CD8-positive, alpha-beta T cell (primary cell): ENCODE measurements at places on chromosomes 6 and 20. TPM values are rescaled to one million over a fixed set of nuclear protein-coding genes. Genes with fewer than 3 reads are reported as not detected.

The LRRN4 gene
- total RNA-seq: not detected

The AKAP7 gene
- total RNA-seq: 14.4 TPM

The RSPO4 gene
- 0.25 TPM for total RNA-seq

The HELZ2 gene
- total RNA-seq: 43.3 TPM

The SNAI1 gene
- 3.1 TPM for total RNA-seq

The EPB41L1 gene
- total RNA-seq: 0.30 TPM

The CCM2L gene
- not detected for total RNA-seq

DNA sequence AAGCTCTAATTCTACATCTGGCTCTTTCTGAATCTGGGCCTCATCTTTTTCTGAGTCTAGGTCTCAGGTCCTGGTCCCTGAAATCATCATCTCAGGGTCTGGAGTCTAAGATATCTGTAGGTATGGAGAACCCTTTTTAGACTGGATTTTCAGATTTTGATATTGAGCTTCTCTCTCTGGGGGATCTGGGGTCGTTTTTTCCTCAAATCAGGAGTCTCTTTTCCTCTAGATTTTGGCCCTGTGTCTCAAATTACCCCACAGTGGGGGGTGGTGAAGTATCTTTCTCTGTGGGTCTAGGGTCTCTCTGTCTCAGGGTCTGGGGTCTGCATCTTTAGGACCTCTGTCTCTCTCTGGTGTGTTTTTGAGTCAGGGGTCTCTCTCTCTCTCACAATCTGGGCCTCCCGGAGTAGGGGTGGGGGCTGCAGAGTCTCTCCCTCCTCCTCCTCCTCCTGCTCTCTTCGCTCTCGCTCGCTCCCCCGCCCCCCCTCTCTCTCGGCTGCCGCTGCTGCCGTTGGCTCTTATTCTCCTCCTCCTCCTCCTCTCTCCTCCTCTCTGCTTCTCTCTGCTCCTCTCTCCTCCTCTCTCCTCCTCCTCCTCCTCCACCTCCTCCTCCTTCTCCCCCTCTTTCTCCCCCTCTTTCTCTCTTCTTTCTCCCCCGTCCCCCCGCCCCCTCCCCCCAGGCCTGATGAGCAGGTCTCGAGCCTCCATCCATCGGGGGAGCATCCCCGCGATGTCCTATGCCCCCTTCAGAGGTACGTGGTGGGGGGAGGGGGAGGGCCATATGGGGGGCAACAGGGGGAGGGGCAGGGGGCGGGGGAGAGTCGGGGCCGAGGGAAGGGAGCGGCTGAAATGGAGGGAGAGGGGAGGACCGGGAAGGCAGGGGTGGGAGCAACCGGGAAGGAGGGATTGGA lies at the start of gene SYNGAP1:
Gene SYNGAP1, plus strand, starts transcription at position 486 of the 911 bp plus-strand sequence. Its CDS starts 200 bp downstream, at position 686.
- DNase-seq: no peak

GRCh38 chr20:49534255-49534712 lies 33.7 kb downstream of the PTGIS start:
- DNase-seq: peak; percentile 73

DNA sequence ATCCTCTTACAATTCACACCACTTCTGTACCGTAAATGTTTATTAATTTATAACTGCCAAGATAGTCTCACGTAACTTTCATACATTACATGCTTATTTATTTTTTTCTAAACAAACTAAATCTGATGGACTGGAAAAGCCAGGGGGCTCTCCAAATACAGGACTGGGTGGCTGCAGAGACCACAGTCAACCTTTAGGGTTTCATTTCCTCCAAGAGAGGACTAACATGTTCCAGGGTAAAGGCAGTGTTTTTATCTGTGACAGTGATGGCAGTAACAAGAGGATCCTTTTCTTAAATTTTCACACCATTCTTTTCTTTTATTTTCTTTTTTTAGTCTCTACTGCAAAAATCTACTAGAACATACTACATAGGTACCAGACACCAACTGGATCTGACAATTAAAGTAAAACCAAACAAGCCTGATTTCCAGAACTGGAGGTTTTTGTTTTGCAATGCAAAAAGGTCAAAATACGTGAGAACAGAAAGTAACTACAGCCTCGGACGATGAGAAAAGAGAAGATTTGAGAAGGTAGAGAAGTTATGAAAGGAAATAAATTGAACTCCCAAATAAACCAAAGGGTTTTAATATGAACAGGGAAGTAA lies 1.2 kb downstream of the LMBRD1 start:
- DNase-seq: no peak

- DNase-seq: no peak
Measured at GRCh38 chr6:54737247-54737646, 109.3 kb upstream of the FAM83B start.

DNA sequence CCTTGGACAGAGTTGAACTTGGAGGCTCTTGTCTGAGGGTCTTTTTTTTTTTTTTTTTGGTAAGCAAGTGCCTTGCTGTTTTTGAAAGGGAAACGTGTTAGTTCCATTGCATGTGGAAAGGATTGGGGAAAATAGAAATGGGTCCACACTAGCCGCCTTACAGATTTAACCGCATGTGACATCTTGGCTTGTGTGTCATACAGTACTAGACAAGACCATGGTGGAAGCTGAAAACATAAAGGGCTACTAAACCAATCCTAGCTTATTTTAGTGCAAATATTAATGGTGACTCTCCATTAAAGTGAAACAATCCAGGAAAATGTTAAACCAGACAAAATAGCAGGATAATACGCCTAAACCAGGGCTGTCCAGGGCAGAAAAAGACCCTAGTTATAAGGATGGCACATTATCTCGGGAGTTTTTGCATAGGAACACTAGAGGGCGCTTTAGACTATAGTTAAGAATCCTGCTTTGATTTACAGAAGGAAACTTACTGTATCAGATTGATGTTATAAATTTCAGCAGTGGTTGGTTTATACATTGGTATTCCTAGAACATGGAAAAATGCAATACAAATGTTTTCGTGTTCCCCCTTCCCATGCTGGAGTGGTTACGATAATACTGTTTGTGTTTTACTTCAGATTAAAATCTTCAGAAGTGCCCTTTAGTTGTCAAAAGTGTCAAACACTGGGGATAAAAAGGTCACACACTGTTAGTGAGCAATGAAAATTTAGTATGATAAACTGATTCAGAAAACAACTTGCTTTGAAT lies 59.8 kb upstream of the DEK start:
- DNase-seq: peak; percentile 56

GRCh38 chr20:32325706-32326503 lies 32.2 kb upstream of the ASXL1 start:
- DNase-seq: no peak

DNA sequence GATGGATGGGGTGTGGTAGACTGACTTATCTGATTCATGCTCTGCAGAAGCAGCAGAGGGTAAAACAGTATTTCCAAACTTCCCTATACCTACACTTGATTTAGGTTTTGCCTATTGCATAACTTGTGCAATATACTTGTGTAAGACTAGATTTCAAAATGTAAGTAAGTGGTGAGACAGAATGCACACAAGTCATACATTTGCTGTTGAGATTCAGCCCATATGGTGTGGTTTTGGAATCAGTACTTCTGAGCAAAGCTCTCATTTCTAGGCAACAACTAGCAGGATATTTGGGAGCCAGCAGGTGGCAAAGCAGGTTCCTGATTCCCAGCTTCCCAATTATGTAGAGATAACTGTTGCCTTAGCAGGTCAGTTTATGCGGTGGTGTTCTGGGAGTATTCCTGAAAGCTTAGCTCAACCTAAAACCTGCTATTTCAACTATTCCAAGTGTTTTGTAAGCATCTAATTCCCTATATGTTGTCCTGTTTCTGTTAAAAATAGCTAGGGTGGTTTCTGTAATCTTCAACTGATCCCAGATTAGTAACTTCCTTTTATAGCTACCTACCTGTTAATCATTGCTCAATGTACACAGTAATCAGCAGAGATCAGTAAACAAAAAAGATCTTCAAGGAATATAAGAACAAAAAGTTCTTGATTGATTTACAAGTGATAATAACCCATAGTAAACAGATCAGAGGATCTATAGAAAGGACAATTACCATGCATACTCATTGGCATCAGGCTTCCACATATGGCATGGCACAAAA lies 8.5 kb upstream of the FABP7 start:
- no peak for DNase-seq

- no peak for DNase-seq
Measured at GRCh38 chr6:121776054-121776453, 340.6 kb downstream of the GJA1 start.

DNA sequence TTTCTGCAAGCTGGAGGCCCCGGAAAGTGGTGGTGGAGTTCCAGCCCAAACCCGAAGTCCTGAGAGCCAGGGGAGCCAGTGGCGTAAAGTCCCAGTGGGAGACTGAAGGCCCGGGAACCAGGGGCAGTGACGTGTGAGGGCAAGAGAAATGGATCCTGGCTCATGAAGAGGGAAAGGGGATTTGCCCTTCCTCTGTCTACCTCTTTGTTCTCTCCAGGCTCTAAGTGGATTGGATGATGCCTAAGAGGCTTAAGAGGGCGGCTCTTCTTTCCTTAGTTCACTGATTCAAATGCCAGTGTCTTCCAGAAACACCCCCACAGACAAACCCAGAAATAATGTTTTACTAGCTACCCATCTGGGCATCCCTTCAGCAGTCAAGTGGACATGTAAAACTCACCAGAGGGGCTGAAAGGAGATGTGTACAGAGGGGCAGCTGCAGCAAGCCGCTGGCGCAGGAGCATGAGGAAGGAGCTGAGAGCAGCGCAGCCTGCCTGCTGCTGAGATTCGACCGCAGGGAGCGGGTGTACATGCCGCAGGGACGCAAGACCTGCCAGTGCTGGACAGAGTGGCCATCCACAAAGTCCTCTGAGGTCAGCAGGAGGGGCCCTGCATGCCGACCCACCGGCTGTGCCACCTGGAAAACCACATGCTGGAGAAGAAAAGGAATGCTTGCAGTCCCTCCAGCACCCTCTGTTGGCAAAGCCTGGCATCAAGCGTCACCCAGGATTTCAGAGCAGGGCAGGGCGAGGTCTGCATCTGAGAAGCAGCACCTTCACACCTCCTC lies 29.5 kb downstream of the CDYL start:
- DNase-seq: no peak

DNA sequence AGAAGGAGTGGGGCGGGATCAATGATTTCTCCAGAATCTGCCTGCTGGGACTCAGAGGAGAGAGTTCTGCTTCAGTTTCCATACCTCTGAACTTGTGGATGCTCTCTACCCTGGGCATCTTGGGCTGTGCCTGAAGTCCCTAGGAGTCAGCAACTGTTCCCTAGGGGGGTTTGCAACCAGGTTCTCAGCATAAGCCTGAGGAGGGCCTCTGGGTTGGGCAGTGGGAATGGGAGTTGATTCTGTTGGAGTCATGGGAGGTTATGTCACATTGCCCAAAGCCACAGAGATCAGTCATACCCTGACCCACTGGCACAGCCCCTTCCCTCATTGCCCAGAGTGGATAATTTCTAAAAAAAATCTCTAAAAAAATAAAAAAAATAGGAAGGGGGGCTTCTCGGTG lies 47.4 kb downstream of the MOCS1 start:
- no peak for DNase-seq

GRCh38 chr6:106959985-106960384 lies 14.5 kb downstream of the CD24 start:
- no peak for DNase-seq

GRCh38 chr6:37368961-37369320 lies 15.2 kb downstream of the RNF8 start:
- DNase-seq: no peak

- DNase-seq: no peak
Measured at GRCh38 chr6:68328156-68328555, 306.9 kb upstream of the ADGRB3 start.

- DNase-seq: no peak
Measured at GRCh38 chr6:129402244-129402643, 307.7 kb downstream of the ARHGAP18 start.

DNA sequence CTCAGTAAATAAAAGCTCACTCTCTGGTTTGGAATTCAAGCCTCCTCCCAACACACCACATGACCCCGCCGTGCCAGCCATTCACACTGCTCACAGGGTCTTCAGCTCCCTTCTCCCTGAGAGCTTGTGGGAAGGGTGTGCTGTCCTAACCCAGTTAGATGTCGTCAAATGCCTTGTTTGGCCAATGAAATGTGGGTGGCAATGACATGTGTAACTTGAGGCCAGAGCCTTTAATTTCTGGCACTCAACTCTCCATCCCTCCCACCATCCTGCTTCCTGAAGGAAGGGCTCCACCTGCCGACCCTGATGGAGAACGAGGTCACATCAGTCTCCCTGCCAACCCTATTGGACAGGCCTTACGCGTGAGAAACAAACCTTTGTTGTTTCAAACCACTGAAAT lies 224.5 kb upstream of the AGPAT4 start:
- no peak for DNase-seq

DNA sequence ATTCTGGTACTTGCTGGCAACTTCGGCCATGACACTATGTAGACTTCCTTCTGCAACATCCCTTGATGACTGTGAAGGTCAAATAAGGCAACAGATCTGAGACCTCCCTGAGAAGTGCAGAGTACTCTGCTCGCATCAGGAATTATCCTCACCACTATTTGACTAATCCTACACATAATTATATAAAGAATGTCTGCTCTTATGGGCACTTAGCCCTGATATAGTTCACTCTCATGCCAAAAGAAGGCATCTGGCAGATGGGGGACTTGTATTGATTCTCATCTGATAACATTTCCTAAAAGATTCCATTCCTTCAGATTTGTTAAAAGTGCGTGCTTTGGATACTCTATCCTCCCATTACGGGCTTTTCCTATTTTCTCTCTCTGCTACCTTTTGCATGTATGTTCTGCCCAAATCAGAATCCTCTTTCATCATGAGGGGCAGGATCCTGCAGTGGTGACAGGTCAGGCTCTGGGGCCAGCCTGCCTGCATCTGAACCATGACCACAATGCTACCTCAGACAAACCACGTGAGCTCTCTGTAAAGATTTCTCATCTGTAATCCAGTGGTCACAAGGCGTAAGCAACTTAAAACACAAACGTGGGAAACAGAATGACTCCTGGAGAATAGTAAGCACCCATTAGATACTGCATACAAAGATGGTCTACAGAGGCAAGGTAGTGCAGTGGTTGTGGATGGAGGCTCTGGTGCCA lies 134.0 kb downstream of the GJA10 start:
- no peak for DNase-seq
